Stimulated activated CD8-positive, alpha-beta memory T cell treated with anti-CD3 and anti-CD28 coated beads, Interleukin-7, amount 100 ng/mL, for 1 hour (primary cell): ENCODE measurements at places on chromosomes 11 and 22.

- no peak for DNase-seq
Measured at GRCh38 chr11:64898541-64898940, 18.5 kb downstream of the ATG2A start.

- DNase-seq: no peak
Measured at GRCh38 chr11:123410218-123410549, 19.9 kb upstream of the GRAMD1B start.

- DNase-seq: no peak
Measured at GRCh38 chr11:86186386-86186785, 58.2 kb upstream of the EED start.

- no peak for DNase-seq
Measured at GRCh38 chr11:45896422-45896984, 10.6 kb downstream of the FREY1 start.

GRCh38 chr11:7688238-7688826 is 15.0 kb upstream of the CYB5R2 start:
- no peak for DNase-seq

- DNase-seq: no peak
Measured at GRCh38 chr11:95304777-95305176, 73.8 kb upstream of the SESN3 start.

GRCh38 chr22:36374603-36375024 is 13.2 kb downstream of the MYH9 start:
- DNase-seq: no peak

DNA sequence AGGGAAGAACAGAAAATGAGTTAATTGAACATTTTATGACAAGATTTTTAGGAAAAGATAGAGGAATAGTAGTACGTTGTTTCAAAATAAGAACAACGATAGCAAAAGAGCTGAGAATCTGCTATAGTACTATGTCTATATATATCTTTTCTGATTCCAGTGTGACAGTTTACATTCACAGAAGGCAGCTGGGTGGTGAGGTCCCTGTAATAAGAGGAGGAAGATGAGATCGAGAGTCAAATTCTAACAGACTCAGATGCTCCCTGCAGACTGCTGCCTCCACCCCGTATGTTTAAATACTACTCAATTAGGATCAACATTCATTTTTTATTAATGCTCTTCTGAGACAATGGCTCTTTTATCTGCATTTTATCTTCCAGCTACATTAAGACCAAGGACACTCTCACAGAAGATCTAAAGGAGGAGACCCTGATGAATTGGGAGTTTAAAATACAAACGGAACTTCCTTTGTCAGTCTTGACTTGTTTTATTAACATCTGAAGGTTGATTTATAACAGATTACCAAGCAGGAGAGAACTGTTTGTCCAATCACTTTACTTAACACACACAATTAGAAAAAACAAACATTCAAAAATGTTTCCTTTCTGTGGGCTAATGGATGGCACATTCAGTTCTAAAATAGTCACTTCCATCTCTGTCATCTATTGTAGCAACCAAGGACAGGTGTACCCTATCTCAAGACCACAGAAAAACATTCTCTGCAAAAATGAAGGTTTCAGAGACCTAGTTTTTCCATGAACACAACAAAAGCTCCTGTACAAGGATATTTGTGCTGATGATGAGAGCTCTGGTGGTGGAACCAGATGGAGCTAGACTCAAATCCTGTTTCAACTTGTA is 240.2 kb downstream of the CADM1 start:
- DNase-seq: no peak
